ENCODE measurements at places on chromosomes 12 and 14.

- DNase-seq, result no peak
These were observed 141.6 kb downstream of the ATP23 start for GRCh38 chr12:58082996-58083395.

- DNase-seq, result no peak
These were observed 462 bp upstream of the ETNK1 start for GRCh38 chr12:22624548-22624869.

DNA sequence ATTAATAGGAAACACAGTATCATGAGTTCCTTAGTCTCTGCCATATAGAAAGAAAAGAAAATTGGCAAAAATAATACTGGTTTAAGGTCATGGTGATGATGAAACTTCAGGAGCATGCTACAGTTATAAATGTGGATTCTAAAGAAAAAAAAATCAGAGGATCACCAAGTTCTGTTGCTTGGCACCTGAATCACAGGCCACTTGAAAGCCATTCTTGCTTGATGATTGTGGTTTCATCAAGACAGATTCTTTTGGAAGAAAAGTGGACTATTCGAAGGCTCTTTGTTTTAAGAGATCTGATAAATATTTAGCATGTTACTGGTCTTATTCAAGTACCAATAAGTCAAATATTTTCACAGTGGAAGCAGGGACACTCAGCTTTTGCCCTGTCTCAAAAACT lies 148.9 kb downstream of the SAMD4A start:
- no peak for DNase-seq

GRCh38 chr12:48004053-48004941 lies at the start of gene COL2A1:
Gene COL2A1 (minus strand): TSS chr12:48004476. CDS start chr12:48004321, 155 bp downstream.
- DNase-seq, result no peak

DNA sequence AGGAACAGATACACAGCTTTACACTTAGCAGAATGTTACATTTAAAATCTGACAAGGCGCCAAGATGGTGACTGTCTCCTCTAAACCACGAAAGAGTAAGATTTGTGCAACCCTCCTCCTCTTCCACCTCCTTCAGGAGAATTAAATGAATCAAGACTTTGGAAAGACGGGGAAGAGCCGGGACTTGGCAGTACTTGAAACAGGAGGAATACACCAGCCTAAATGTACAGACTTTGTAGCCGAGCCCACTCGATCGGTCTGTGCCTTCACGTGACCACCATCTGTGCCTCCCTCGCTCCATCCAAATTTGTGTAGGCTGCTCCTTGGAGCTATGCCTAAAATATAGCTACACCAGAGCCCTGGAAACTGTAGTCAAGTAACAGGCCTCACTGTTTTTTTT lies 38.3 kb downstream of the SSPN start:
- no peak for DNase-seq

DNA sequence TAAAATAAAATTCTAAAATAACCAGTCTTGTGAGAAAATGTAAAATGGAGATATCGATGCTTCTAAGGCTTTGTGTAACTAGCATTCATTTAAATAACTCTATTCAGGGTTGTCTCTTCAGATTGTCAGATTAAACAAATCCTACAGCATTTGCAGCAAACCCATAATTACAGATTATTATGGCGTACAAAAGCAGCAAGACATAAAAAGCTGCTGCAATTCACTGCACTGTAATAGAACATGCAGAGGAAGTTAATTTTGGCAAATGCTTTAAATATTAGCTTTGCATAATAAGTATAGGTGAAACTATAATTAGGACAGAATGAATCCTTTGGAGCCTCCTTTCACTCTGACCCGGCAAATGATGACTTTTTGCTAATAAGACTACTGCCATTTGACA lies 98.3 kb downstream of the INSM2 start:
- no peak for DNase-seq

DNA sequence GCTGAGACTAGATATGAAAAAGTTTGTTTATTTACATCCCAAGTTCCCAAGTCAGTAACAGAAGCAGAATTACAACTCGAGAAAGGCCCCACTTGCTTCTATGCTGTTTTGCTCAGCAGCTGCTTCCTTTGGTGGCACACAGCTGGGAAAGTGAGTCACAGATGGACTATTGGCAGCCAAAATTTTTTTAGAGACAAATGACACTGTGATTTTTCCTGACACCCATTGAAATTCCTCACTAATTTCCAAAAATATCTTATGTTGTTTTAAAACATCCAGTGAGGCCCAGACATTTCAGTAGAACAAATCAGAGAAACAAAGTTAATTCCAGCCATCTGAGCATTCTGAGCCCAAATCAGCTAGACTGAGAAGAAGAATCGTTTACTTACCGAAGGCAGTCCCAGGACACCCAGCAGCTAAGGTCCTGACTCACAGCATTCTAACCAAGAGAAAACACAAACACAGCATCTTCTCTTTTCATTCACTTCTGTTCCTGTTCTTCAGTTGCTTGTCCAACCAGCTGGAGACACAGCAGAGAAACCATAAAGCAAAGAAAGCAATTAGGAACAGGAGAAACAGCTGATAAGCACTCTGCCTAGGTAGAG lies 188.3 kb downstream of the DAD1 start:
- DNase-seq, result no peak

DNA sequence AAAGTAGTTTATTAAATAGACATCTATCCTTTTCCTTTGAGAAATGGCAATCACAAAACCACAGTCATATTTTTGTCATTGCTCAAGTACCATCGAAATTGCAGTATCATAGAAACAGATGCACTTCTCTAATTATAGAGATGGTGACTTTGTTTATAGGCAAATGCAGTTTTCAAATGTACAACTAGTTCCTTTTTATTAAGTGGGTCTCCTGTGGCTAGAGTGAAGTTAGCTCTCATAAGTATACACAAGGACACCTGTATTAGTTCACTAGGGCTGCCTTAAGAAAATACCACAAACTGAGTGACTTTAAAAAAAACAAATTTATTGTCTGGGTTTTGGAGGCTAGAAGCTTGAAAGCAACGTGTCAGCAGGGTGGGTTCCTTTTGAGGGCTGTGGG lies 62.8 kb downstream of the OTOGL start:
- no peak for DNase-seq

DNA sequence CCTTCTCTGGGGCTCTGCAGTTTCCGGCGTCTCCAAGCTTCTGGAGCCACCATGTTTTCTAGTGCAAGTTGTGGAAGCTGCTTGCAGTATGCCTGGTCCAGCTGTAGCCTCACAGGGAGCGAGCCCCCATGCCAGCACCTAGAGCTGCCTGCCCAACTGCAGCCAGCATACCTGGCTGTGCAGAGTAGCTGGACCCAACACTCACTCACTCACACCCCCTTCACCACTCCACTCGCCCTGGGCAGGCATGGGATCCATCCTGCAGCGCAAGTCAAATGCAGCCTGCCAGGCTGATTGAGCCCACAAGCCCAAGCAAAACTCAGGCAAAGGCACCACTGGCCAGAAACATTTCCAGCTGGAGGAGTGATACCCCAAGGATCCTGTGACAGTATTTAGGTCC lies 797.3 kb downstream of the SLC16A7 start:
- DNase-seq, result no peak

DNA sequence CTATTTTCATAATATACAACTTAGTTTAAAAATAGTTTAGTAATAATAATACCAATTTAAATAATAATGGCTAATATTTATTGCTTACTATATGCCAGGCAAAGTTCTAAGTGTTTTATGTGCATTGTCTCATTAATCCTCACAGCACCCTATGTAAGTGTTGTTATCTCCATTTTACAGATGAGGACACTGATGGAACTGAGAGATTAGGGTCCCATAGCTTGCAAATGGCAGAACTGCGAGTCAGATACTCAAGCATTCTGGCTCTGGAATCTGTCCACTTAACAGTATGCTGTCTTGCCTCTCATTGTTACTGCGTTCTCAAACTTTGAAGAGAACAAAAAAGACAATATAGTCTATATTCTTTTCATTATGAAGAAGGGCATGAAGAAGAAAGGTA lies 19.0 kb downstream of the AP5M1 start:
- no peak for DNase-seq

- DNase-seq, result no peak
These were observed 124.9 kb downstream of the ATP23 start for GRCh38 chr12:58066296-58066695.

DNA sequence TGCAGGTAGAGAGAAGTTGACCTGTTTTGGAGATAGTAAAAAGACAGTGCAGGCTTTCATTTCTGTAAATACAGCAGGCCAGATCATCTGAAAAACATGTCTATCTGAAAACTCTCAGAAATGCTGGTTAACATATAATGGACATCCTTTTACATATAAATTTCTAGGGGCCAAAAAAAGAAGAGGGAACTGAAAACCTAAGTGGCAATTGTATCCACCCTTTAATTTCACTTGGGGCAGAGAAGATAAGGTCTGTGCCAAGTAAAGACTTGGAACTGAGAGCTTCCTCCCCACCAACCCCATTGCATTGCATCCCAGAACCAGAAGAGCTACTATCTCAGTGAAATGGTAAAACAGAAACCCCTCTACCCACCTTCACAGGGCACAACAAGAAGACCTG lies 141.0 kb downstream of the SRGAP1 start:
- no peak for DNase-seq

- DNase-seq, result peak; percentile 11
These were observed 74.3 kb downstream of the LMO3 start for GRCh38 chr12:16531621-16532020.

DNA sequence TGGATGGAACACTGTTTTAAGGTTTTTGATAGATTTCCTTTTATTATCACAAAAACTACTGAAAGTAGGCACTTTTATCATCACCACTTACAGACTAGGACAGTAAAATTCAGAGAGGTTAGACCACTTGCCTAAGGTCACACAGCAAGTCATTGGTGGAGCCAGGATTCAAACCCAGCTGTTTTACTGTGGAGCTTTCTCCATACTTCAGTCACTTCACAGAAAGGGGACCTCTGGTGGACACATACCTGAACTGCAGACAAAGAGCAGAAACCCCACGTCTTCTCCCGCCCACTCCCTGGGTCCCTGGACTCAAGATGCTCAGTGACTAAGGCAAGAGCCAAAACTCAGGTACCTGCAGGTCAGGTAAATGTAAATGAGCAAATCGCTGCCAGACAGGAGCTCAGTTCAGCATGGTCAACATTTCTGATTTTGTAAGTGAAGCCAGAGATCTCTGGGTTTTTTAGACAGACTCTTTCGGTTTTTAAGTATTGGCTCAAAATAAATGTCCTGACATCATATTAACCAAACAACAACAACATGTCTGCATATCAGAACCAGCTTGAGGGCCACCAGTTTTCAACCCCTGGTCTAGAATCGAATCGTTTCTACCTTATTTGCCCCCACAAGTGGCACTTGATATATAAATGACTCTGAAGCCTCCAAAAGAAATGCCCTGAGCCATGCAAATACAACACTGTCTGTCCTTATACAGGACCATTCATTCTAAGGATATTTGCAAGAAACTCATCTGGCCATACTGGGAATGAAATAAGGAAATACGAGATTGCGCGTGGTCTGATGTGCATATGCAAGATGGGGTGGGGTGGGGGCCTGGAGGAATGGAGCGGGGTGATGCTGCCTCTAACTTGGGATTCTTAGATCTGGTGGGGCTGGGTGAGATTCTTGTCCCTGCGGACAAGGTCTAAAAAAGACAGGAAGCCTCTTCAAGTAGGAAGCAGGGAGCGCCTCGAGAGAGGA lies 110.9 kb downstream of the KSR2 start:
- no peak for DNase-seq

GRCh38 chr14:56821177-56821576 lies 10.9 kb upstream of the OTX2 start:
- DNase-seq, result no peak

- DNase-seq, result no peak
These were observed 165.2 kb upstream of the OTX2 start for GRCh38 chr14:56975521-56975920.

GRCh38 chr14:26389646-26390508 lies 208.0 kb downstream of the NOVA1 start:
- peak; percentile 84 for DNase-seq

DNA sequence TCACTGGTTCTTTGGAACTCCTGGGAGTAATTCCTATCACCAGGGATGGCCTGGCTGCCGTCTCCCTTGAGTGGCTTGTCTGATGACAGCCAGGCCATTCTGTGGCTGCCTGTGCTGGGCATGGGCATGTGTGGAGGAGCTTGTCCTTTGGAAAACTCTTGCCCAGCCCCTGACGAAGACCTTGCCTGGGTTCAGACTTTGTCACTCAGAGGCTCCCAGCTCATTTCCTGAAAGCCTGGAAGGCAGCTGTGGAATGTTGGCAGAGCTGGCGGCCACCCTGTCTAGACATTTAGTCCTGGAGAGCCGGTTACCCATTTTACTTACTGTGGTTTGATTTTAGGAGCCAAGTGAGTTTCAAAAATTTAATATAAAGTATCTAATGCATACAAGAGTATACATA lies 34.0 kb downstream of the TUNAR start:
- no peak for DNase-seq

DNA sequence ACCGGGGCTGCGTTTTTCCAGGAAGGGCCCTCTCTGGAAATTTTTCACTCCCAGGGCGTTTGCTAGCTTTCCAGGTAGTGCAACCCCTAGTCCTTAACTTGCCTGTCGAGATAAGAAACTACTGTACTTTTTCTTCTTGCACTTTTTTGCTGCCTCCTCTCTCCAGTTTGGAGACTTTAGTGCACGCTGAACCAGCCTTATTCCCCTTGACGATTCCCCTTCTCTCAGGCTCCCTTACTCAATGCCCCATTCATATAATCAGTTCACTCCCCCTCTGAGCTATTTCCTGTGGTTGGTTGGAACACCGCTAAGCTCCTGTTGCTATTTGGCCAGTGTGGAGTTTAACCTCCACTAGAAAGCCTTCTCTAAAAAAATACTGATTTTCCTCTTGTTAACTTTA lies 682 bp downstream of the CREBL2 start:
- peak; percentile 72 for DNase-seq

DNA sequence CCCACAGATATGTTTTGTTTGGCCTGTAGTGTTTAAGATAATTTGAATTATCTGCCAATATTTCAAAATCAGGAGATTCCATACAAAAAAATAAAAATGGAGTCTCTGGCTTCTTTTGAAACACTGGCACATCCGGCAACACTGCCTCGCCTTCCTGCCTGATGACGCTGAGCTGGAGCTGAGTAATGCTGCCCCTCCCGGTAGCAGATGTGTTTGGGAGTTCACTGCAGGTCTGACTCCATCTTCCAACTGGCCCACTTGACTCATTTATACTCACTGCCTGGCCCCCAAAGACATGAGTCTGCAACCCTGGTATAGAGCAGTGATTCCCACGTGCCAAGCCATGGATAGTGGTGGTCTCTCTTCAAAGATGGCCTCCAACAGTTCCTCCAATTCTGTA lies 7.4 kb downstream of the CIT start:
- peak; percentile 41 for DNase-seq

DNA sequence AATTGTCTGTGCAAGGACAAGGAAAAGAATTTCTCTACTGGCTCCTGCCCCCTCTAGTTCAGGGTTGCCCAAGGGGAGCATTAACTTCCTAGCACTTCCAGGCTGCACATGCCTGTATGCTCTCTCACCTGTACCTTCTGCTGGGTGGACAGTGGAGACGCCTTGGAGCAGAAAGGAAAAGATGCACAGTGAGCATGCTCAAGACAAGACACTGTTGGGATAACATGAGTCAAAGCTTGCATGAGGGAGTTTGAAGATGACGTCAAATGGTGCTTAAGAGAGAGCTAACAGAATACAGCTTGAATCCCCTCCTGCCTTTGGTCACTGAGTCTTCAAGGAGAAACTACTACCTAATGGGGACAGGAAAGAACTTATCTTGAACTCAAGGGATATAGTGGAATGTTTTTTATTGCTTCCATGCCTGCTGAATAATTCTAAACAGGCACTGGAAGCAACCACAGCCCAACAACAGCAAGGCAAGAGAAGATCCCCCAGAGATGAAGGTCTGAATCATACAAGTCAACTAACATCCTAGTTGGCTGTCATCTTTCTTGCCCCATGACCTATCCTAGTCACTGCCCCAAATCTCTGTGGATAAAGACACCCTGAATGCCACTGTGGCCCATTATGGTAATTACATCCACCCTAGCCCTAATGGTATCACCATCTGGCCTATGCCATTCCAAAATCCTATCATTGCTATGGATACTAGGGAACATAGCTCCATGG lies 23.5 kb downstream of the RPS6KA5 start:
- DNase-seq, result no peak

Measured in astrocyte of the cerebellum (primary cell).